GM18507 (cell line): ENCODE measurements at places on chromosomes 3 and 15.

GRCh38 chr15:35195649-35196048 lies 110.6 kb upstream of the NANOGP8 start:
- DNase-seq, result no peak

- no peak for DNase-seq
Observed at GRCh38 chr3:30440880-30441279, 165.5 kb upstream of the TGFBR2 start.

DNA sequence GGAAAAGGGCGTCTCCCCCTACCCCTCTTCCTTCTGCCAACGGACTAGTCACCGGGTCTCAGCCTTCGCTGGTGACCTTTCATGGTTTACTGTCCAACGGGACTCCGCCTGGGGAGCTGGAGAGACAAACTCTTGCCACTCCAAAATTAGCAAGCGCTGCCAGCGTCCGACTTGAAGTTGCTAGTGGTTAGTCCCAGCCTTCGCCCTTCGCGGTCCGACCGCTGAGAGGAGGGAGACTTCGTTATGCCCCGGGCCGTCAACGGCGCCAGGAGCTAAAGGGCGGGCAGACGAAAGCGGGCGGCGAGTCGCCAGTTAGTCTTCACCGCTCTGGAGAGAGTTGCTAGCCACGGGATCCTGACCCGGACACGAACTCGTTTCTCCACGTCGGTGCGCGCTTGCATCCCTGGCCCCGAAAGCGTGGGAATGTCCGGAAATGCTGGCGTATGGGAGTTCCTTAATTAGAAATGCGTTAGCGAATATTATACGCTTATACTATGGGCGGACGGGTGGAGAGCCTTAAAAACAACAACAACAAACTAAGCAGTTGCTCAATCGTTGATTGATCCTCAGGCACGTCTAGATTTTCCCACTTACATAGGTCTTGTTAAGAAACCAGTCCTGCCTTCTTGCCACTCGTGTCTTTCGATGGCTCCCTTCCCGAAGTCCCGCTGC lies 716 bp downstream of the SMC4 start:
- no peak for DNase-seq

GRCh38 chr3:78041486-78041885 lies 1001.6 kb downstream of the ROBO2 start:
- no peak for DNase-seq

DNA sequence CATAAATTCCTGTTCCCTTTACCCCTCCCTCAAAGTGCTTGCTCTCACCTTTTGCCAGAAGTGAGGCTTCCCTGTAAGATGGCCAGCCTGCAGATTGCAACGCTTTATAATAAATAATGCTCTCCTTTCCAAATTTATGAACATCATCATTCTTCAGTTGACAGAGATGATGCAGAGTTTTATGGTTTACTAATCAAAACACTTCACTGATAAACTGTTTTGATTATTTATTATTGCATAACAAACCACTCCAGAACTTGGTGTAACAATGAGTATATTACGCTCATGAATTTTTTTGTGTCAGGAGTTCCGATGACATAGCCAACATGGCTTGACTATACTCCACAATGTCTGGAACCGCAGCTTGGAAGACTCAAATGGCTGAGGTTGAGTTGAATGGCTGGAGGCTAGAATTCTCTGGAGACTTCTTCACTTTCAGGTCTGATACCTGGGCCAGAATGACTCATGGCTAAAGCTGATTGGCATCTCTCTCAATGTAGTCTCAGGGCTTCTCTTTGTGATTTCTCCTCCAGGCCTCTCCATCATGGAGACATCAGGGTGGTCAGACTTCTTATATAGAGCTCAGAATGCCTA lies 27.3 kb upstream of the TGFBR2 start:
- DNase-seq, result no peak

GRCh38 chr3:6680119-6680806 lies 180.7 kb upstream of the GRM7 start:
- DNase-seq, result no peak

DNA sequence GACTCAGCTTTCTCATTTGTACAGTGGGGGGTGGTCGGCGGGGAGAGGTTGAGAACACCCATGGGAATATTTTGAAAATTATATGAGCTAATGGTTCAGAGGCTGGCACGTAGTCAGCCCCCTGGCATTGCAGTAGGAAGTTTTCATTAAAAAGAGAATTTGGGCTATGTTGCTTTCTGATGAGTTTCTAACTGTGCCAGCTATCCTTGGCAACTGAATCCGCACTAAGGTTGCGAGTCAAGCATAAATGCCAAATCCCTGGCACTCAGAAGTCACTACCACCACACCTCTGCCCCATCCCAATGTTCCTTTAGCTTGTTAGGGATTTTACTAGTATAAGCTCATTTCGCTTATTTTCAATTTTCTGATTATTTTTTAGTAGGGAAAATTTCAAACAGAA lies 91.6 kb downstream of the DNASE1L3 start:
- no peak for DNase-seq
